Vagina (tissue), 2 donors: ENCODE measurements at places on chromosomes 1 and 21.

- no peak overlapping the region for H3K4me3 ChIP-seq
- H3K36me3 ChIP-seq, result no peaks in the 10 kb centered on the region
- DNase-seq, result no peak
- H3K27ac ChIP-seq, result no peak overlapping the region
- H3K4me1 ChIP-seq, result no peaks in the 10 kb centered on the region
These were observed 122.5 kb upstream of the COA6 start for GRCh38 chr1:234250747-234251146.

DNA sequence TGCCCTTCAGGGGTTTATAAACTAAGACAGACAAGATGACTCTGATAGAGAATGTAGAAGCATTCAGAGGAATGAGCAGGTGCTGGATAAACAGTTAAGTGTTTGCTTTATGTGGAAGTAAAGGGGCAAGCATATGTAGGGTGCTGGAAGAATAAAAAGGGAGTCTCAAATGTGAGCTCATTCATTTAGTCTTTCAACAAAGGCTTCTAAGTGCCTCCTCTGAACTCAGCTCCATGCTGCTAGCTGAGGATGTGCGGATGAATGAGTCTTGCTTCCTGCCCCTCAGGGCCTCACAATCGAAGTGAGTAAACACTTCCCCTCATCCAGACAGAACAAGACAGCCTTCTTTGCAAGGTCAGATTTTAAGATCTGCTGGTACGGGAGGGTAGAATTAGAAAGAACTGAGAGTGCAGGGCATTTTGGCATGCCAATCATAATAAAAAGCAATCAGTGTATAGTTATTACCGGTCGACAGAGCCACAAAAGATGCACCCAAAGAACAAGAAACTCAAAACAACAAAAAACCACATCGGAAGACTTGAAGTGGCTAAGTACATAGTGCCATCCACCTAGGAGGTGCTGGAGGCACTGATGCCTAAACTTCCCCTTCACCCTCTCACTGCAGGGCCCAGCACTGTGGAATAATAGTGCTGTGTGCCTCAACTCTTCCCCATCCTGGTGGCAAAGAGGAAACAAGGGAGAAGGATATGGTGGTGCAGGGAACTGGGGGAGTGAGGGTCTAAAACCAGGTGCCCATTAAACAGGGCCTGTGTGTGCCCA lies 69.8 kb downstream of the TNR start:
- H3K36me3 ChIP-seq, result no peaks in the 10 kb centered on the region
- no peak overlapping the region for H3K4me3 ChIP-seq

GRCh38 chr1:79657951-79658658 lies 651.6 kb upstream of the ADGRL4 start:
- no peaks in the 10 kb centered on the region for H3K27me3 ChIP-seq
- H3K36me3 ChIP-seq, result no peaks in the 10 kb centered on the region
- no peak for DNase-seq
- H3K27ac ChIP-seq, result no peak overlapping the region
- H3K4me1 ChIP-seq, result no peaks in the 10 kb centered on the region

DNA sequence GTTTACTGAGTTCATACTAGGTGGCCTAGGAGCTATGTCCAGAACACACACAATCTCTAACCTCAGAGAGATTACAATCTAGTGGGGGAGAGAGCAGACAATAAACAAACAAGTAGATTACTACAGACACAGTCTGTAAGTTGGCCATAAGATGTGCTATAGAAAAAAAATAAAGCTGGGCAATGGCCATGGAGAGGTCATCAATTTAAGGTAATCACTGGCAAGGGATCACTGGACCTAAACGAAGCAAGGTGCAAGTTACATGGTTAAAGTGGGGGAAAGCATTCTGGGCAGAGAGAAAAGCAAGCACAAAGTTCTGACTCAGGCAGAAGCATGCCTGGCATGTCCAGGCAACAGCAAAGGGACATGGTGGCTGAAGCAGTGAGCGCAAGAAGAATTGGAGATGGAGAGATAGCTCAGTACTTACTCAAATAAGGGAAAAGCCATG lies 147.0 kb downstream of the RERE start:
- no peaks in the 10 kb centered on the region for H3K27me3 ChIP-seq
- H3K4me1 ChIP-seq, result peaks cover 33% of the 10 kb centered on the region
- no peak for DNase-seq

DNA sequence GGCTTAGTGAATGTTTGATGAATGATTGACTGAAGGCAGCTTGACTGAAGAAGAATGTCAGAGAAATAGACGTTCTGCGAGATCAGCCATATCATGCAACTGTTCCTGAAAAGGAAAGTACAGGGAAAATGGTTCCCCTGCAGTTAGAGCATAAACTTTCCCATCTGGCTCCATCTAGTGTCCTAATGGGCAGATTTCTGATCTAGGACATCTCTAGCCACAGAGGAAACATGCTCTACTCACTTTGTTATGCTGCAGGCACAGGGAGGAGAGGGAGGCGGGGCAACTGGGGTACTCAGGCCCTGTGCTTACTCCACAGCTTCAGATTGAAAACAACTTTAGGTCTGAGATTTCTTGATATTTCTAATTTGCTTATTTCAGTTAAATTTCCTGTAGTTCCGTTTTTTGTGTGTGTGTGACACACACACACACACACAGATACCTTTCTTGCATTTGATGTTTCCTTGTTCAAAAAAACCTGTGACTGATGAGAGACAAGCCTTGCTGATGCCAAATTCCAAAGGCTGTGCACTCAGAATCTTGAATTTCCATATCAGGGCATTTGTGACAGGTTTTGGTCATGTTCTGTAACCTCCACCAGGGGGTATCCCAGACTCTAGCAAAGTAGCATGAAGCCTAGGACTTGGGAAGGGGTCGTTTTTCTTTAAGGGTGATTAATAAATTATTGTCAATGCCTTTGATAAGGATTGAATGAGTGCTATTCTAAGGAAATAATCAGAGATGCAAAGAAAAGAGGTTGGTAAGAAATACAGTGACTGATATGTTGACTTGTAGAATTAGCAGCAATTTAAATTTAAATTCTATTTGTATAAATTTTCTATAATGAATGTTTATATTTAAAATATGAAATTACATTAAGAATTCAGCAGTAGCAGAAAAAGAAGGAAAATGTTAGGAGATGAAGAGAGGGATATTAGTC lies 139.7 kb upstream of the BEND5 start:
- H3K4me3 ChIP-seq, result no peak overlapping the region
- no peaks in the 10 kb centered on the region for H3K4me1 ChIP-seq
- H3K36me3 ChIP-seq, result no peaks in the 10 kb centered on the region
- DNase-seq, result no peak
- H3K27ac ChIP-seq, result no peak overlapping the region

- H3K27me3 ChIP-seq, result no peaks in the 10 kb centered on the region
- no peak overlapping the region for H3K4me3 ChIP-seq
- no peak overlapping the region for H3K27ac ChIP-seq
- no peaks in the 10 kb centered on the region for H3K4me1 ChIP-seq
- no peak for DNase-seq
These were observed 42.7 kb upstream of the AJAP1 start for GRCh38 chr1:4611563-4612341.

DNA sequence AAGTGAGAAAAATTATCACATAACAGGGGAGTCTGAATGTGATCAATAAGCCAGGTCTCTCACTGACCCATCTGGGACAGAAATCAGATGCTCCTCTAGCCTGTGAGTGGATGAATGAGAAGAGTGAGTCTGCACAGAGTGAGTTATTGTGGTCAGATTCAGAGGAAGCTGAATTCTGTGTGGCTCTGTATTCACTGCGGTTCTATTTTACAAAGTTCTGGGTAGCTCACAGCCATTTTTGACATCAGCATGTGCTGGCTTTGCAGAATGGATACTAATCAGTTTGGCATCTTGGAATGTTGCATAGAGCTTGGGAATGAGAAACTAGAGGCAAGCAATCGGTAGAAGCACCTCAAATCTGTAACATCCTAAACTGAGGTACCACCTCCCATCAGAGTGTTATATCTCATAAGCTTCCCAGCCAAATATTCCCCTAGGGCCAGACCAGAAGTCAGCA lies 3.8 kb downstream of the COLGALT2 start:
- no peaks in the 10 kb centered on the region for H3K36me3 ChIP-seq
- H3K4me3 ChIP-seq, result no peak overlapping the region
- no peaks in the 10 kb centered on the region for H3K27me3 ChIP-seq
- no peak overlapping the region for H3K27ac ChIP-seq
- no peak for DNase-seq

GRCh38 chr1:153794624-153795329 lies 19.6 kb downstream of the SLC27A3 start:
- H3K27me3 ChIP-seq, result no peaks in the 10 kb centered on the region
- peaks cover 6% of the 10 kb centered on the region for H3K4me1 ChIP-seq
- no peak for DNase-seq
- H3K4me3 ChIP-seq, result no peak overlapping the region
- H3K36me3 ChIP-seq, result no peaks in the 10 kb centered on the region

GRCh38 chr1:57638239-57638638 lies 214.4 kb upstream of the DAB1 start:
- no peak for DNase-seq
- no peaks in the 10 kb centered on the region for H3K36me3 ChIP-seq
- no peaks in the 10 kb centered on the region for H3K4me1 ChIP-seq
- H3K4me3 ChIP-seq, result no peak overlapping the region
- H3K27ac ChIP-seq, result no peak overlapping the region

DNA sequence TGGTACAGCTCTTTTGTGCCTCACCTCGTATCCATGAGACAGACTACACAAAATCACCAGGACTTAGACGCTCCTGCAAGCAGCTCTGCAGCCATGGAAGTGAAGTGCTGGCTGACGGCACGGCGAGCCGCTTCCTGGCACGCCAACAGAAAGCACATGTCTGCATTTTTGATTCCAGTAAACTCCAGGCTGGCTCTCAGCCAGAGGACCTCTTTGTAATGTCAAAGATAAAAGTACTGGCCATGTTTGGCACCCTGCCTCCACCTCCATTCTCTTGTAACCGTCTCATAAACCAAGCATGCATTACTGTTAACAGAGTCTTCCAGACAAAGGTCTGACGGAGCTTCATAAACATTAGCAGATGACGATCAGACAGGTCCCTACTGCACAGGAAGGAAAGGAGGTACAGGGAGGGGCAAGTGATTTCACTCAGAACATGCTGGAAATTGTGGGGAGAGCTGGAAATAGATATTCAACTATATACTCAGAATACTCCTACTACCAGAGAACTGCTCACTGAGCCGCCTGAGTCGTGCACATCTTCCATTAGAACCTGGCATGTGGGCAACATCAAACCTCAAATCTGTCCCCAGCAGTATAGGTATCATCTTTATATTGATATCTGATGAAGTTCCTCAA lies 632.0 kb downstream of the SMYD3 start:
- H3K4me3 ChIP-seq, result no peak overlapping the region
- H3K4me1 ChIP-seq, result peaks cover 21% of the 10 kb centered on the region
- DNase-seq, result no peak
- H3K36me3 ChIP-seq, result no peaks in the 10 kb centered on the region
- no peaks in the 10 kb centered on the region for H3K27me3 ChIP-seq
- H3K27ac ChIP-seq, result no peak overlapping the region

- H3K4me3 ChIP-seq, result no peak overlapping the region
- DNase-seq, result no peak
- H3K36me3 ChIP-seq, result no peaks in the 10 kb centered on the region
- no peaks in the 10 kb centered on the region for H3K27me3 ChIP-seq
These were observed 518.7 kb downstream of the PTPRC start for GRCh38 chr1:199157494-199157893.

- H3K27ac ChIP-seq, result no peak overlapping the region
- H3K27me3 ChIP-seq, result no peaks in the 10 kb centered on the region
- H3K4me3 ChIP-seq, result no peak overlapping the region
- no peak for DNase-seq
These were observed 141.9 kb downstream of the SDCCAG8 start for GRCh38 chr1:243397613-243398321.

GRCh38 chr1:66403007-66403731 lies 130.8 kb upstream of the SGIP1 start:
- no peak for DNase-seq
- no peak overlapping the region for H3K27ac ChIP-seq
- no peak overlapping the region for H3K4me3 ChIP-seq
- H3K36me3 ChIP-seq, result no peaks in the 10 kb centered on the region

GRCh38 chr1:69122373-69122772 lies 445.3 kb upstream of the LRRC7 start:
- no peaks in the 10 kb centered on the region for H3K36me3 ChIP-seq
- no peaks in the 10 kb centered on the region for H3K27me3 ChIP-seq
- DNase-seq, result no peak
- H3K4me3 ChIP-seq, result no peak overlapping the region
- no peaks in the 10 kb centered on the region for H3K4me1 ChIP-seq

GRCh38 chr1:120178799-120179756 lies 2.8 kb upstream of the SEC22B start:
- peak overlapping the region; percentile 66 for H3K27ac ChIP-seq
- H3K4me1 ChIP-seq, result peaks cover 4% of the 10 kb centered on the region
- no peaks in the 10 kb centered on the region for H3K27me3 ChIP-seq
- no peaks in the 10 kb centered on the region for H3K36me3 ChIP-seq
- H3K4me3 ChIP-seq, result peak overlapping the region; percentile 44
- no peak for DNase-seq

DNA sequence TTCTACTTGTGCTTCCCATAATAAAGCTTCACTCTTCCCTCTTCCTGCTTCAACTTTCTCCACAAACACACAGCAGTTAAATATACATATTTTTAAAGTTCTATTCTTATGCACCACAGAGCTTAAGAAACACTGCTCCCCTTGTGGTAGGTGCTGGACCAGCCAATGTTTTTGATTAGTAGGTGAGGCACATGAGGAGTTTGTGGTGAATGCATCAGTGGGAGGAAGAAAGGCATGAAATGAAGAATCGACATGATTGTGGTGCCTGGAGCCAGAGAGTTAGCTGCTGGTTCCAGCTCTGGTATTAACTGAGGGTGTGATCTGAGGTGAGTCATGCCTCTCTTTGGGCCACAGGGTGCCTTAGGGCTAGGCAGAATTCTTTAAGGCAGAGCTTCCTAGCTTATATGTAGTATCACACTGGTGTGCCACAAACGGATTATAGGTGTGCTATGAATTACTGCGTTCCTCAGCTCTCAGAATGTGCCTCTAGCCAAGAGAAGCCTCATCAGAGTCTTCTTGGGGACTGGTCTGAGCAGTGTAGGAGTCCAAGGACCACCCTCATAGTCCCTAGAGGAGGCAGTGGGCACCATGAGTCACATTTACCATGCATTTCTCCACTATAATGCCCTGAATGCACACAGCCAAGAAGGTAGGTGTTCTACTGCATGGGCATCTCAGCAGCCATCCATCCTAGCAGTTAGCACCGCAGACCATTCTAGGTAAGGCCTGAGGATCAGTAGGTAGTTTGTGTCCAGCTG lies 97.4 kb upstream of the SGIP1 start:
- H3K27ac ChIP-seq, result no peak overlapping the region
- no peak for DNase-seq
- no peaks in the 10 kb centered on the region for H3K36me3 ChIP-seq
- H3K27me3 ChIP-seq, result no peaks in the 10 kb centered on the region
- H3K4me1 ChIP-seq, result peaks cover 12% of the 10 kb centered on the region

DNA sequence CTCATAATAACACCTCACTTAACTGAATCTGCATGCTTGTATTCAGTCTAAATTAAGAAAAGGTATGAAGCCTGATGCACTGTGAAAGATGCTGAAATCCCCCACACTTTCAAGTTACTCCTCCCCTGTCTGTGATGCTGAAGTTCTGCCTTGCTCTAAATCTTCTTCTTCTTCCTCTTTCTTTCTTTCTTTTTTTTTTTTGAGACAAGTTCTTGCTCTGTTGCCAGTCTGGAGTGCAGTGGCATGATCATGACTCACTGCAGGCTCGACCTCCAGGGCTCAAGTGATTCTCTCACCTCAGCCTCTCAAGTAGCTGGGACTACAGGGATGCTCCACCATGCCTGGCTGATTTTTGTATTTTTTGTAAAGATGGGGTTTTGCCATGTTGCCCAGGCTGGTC lies 231.0 kb upstream of the B3GALT2 start:
- H3K4me3 ChIP-seq, result no peak overlapping the region
- H3K27me3 ChIP-seq, result no peaks in the 10 kb centered on the region
- no peaks in the 10 kb centered on the region for H3K36me3 ChIP-seq
- DNase-seq, result no peak
- peaks cover 11% of the 10 kb centered on the region for H3K4me1 ChIP-seq
- peak overlapping the region; percentile 13 for H3K27ac ChIP-seq
